ENCODE measurements at places on chromosomes 13 and 19.
A peak's percentile ranks its signal among the peaks of the same experiment; 100 is the strongest.

GRCh38 chr13:76038920-76039716 lies 403.0 kb downstream of the LMO7 start:
- DNase-seq, result no peak
- H3K4me3 ChIP-seq, result no peak overlapping the region
- no peaks in the 10 kb centered on the region for H3K36me3 ChIP-seq
- no peak overlapping the region for H3K27ac ChIP-seq
- H3K4me1 ChIP-seq, result no peaks in the 10 kb centered on the region
- H3K27me3 ChIP-seq, result no peaks in the 10 kb centered on the region

GRCh38 chr19:39878398-39878797 lies 32.2 kb upstream of the FBL start:
- no peak overlapping the region for H3K27ac ChIP-seq
- no peaks in the 10 kb centered on the region for H3K36me3 ChIP-seq
- DNase-seq, result no peak
- no peaks in the 10 kb centered on the region for H3K4me1 ChIP-seq

DNA sequence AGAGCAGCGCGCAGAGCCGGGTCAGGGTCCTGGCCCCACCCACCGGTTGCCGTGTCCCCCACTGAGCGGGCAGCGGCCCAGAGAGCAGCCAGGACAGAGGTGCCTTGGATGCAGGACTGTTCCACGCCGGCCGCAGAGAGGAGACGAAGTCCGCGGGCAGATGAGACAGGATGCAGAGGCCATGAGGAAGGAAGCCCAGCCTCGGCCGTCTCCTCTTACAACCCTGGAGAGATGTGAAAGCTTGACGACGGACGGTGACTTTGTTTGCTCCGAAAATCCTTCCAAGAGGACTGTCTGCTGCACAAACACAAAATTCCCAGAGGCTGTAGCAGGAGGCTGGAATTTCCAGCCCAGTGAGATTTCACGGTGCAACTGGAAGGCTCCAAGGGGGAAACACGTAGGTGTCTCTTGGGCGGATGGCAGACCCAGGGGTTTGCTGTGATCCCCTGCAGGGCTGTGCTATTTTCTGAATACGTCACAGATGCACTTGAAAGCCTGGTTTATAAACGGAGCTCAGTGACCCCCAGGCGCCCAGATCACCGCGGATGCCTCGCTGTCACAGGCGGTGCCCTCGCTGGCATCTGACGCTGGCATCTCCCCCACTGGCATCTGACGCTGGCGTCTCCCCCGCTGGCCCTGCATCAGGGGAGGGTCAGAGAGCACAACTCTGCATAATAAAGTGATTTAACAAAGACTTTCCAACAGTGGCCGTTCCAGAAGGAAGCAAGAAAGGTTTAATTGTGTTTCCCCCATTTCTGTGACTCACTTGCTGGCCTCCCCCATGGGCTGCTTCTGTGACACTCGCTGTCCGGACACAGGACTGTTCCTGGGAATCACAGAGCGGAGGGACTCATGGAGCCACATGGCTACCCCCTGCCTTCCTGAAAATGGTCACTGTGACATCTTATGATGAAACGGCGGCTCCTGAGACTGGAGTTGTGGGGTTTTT lies 62.0 kb upstream of the C13orf46 start:
- no peak overlapping the region for H3K27ac ChIP-seq
- no peak overlapping the region for H3K4me3 ChIP-seq
- H3K27me3 ChIP-seq, result no peaks in the 10 kb centered on the region
- no peak for DNase-seq

DNA sequence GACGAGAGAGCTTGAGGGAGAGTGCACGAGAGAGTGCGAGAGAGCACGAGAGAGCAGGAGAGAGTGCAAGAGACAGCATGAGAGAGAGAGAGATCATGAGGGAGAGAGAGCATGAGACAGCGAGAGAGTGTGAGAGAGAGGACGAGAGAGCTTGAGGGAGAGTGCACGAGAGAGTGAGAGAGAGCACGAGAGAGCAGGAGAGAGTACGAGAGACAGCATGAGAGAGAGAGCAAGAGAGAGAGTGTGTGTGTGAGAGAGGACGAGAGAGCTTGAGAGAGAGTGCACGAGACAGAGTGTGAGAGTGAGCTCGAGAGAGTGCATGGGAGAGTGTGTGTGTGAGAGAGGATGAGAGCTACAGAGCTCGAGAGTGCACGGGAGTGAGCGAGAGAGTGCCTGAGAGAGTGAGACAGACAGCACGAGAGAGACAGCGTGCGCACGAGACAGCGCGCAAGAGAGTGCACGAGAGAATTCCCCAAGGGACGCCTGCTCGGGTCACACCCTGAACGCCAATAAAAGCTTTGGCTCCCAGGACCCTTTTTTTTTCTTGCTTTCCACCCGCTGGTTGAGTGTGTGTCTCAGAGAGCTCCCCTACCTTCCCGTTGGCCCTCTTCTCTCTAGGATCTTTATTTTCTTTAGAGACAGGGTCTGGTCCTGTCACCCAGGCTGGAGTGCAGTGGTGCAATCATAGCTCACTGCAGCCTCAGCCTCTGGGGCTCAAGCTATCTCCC lies 3.7 kb downstream of the CD70 start:
- no peak overlapping the region for H3K4me3 ChIP-seq
- no peak overlapping the region for H3K27ac ChIP-seq
- no peaks in the 10 kb centered on the region for H3K36me3 ChIP-seq
- H3K4me1 ChIP-seq, result peaks cover 11% of the 10 kb centered on the region
- H3K27me3 ChIP-seq, result peaks cover 29% of the 10 kb centered on the region

DNA sequence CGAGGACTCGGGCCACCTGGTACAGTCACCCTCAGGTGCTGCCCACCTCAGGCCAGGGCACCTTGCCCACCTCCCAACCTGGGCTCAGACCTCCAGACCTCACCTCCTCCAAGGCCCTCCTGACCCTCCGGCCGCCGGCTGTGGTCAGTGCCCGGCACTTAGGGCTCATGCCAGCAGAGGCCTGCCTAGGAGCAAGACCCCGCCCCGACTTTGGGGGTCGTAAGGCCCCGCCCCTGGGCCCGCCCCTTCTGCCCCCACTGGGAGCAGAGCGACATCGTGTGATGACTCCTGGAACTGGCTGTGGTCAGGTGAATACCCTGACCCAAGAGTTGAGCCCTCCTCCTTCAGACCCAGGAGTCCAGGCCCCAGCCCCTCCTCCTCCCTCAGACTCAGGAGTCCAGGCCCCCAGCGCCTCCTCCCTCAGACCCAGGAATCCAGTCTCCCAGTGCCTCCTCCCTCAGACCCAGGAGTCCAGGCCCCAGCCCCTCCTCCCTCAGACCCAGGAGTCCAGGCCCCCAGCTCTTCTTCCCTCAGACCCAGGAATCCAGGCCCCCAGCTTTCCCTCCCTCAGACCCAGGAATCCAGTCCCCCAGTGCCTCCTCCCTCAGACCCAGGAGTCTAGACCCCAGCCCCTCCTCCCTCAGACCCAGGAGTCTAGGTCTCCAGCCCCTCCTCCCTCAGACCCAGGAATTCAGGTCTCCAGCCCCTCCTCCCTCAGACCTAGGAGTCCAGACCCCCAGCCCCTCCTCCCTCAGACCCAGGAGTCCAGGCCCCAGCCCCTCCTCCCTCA lies at the start of gene SBK2:
TSS of gene SBK2 (minus strand) at position 183 of the 790 bp plus-strand sequence. CDS start 839 bp downstream, outside the sequence.
- no peak for DNase-seq
- H3K4me3 ChIP-seq, result no peak within 1 kb of the TSS

DNA sequence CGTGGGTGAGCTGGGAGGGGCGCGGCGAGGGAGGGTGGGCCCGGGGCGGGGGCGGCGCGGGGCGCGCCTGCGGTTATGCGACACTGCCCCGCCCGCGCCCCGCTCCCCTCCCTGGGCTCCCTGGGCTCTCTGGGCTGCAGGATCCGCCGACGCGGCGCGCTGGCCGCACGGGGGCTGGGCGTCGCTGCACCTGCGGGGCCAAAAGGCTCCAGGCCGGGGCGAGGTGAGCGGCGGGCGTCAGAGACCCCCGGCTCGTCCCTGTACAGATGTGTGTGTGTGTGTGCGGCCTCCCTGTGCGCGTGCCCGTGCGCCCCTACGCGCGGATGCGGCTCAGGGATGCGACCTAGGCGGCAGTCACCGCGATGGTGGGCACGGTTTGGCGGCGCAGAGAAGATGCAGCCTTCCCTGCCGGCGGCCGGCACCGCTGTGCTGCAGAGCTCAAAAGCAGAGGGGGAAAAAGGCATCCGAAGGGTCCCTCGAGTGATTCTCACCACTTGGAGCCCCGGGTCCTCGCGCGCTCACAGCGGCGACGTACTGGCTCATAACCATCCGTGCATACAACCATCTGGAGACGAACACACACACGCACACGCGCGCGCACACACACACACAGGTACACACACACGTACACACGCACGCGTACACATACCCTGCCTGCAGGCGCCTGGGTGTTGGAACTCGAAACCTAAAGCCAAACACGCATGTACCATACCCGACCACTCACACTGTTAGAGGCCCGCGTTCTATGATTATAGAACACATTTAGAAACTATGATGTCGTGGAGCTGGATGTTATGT lies 709 bp downstream of the ATP8A2 start:
- H3K27me3 ChIP-seq, result peaks cover 8% of the 10 kb centered on the region
- no peak for DNase-seq
- no peaks in the 10 kb centered on the region for H3K36me3 ChIP-seq
- H3K4me3 ChIP-seq, result no peak overlapping the region
- peaks cover 10% of the 10 kb centered on the region for H3K4me1 ChIP-seq

GRCh38 chr19:17460372-17461230 lies at the start of gene NXNL1:
Gene NXNL1 (minus strand): TSS chr19:17460926. CDS start chr19:17460869, 57 bp downstream.
- no peaks in the 10 kb centered on the region for H3K36me3 ChIP-seq
- H3K27ac ChIP-seq, result no peak within 1 kb of the TSS
- H3K4me1 ChIP-seq, result no peaks in the 10 kb centered on the region
- no peak for DNase-seq
- no peak within 1 kb of the TSS for H3K4me3 ChIP-seq

DNA sequence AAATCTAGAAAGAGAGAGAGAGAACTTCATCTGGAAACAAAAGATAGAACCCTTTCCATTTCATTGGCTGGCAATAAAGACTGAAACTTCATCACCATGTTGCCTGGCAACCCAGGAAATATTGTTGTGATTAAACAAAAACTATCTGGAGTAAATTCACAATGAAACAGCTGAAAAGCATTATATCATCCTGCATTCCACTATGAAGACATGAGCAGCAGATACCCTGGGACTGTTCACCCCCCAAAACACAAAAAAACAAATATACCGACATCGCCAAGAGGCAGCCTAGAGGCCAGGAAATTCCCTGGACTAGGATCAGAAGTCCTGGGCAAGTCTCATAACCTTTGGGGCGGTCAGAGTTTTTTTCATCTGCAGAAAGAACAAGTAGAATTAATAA lies 158.3 kb downstream of the FOXO1 start:
- H3K27ac ChIP-seq, result peak overlapping the region; percentile 62
- H3K36me3 ChIP-seq, result no peaks in the 10 kb centered on the region
- H3K4me3 ChIP-seq, result no peak overlapping the region
- no peak for DNase-seq
- no peaks in the 10 kb centered on the region for H3K27me3 ChIP-seq

GRCh38 chr13:40409278-40409677 lies 257.2 kb downstream of the FOXO1 start:
- no peaks in the 10 kb centered on the region for H3K36me3 ChIP-seq
- H3K27me3 ChIP-seq, result no peaks in the 10 kb centered on the region
- H3K4me3 ChIP-seq, result no peak overlapping the region
- no peaks in the 10 kb centered on the region for H3K4me1 ChIP-seq

DNA sequence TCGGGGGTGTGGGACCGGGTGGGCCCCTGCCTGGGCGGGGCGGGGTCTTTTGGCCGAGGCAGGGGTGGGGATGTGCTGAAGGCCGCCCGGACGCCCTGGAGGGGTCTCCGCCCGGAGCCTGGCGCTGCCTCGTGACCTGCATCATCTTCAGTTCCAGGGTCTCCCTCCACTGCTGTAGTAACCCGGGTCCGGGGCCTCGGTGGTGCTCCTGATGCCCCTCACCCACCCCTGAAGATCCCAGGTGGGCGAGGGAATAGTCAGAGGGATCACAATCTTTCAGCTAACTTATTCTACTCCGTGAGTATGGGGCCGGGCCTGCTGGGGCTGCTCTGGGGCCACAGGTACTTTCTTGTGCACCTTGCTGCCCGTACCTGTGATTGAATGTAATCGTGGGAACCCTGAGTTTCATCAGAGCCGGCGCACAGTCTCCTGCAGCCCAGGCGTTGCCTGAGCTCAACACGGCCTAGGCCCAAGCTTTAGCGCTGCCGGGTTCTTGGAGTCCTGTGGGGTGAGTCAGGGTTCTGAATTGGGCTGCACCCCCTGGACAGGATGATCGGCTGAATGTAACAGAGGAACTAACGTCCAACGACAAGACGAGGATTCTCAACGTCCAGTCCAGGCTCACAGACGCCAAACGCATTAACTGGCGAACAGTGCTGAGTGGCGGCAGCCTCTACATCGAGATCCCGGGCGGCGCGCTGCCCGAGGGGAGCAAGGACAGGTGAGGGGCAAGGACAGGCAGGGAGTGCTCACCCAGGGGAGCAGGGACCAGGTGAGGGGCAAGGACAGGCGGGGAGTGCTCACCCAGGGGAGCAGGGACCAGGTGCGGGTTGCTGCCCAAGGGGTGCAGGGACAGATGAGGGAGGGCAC lies 10.5 kb downstream of the PEAK3 start:
- H3K4me1 ChIP-seq, result peaks cover 59% of the 10 kb centered on the region
- peak overlapping the region; percentile 99 for H3K27ac ChIP-seq
- no peak for DNase-seq
- peak overlapping the region; percentile 98 for H3K4me3 ChIP-seq
- H3K27me3 ChIP-seq, result no peaks in the 10 kb centered on the region

DNA sequence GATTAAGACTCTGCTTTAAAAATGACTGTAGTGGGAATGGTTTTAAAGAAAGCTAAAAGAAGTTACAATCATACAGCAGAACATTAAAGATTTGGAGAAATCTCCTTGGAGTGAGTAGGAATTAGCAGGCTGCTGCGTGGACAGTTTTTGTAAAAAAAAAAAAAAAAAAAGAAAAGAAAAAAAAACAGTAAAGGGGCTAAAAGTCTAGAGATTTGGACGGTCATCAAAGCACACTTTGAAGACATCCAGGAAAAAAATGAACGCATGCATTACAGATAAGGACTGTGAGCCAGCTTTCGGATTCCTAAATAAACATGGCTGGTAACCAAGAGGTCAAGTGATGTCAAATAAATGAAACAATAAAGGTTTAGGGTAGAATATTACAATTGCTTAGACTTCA lies 1700.6 kb downstream of the PCDH9 start:
- H3K4me3 ChIP-seq, result no peak overlapping the region
- H3K4me1 ChIP-seq, result no peaks in the 10 kb centered on the region
- DNase-seq, result no peak
- no peak overlapping the region for H3K27ac ChIP-seq
- H3K27me3 ChIP-seq, result no peaks in the 10 kb centered on the region

- H3K27me3 ChIP-seq, result no peaks in the 10 kb centered on the region
- H3K36me3 ChIP-seq, result no peaks in the 10 kb centered on the region
- DNase-seq, result no peak
Measured at GRCh38 chr13:70969321-70969720, 861.1 kb upstream of the KLHL1 start.

Measured in esophagus squamous epithelium (tissue), 5 donors.